ENCODE measurements at places on chromosomes 7 and 10. TPM values are rescaled to one million over a fixed set of nuclear protein-coding genes. Genes with fewer than 3 reads are reported as not detected.

DNA sequence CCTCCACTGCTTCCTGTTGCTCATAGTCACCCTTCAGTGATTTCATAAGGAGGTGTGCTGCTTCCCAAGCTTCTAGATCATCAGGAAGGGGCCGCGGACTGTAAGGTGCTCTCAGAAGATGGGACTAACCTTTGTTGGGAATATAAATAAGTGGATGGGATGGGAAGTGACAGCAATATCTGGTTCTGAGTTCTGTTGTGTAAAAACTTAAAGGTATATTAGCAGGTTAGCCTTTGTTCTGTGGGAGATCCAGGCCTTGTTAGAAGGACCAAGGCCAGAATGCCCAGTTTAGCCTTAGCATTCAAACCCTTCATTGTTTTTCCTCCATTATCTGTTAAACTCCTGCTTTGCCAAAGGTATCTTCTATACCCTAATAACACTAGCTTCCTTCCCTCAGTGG lies 12.4 kb downstream of the BUB3 start:
- no peak for DNase-seq

DNA sequence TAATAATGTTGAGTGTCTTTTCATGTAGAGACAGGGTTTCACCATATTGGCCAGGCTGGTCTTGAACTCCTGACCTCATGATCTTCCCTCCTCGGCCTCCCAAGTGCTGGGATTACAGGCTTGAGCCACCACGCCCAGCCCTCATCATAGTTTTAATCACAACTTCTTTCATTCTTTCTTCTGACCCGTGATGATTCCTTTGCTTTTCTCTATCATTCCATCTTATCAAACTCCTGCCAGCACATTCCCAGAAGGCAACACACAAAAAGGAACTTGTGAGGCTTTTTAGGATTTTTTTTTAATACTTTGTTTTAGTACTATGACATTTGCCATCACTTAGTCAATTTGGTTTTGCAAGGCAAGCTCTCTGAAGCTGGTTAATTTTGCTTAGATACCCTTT lies 77.5 kb upstream of the MEOX2 start:
- no peak for DNase-seq

GRCh38 chr7:87310790-87311419 lies 34.6 kb upstream of the CROT start:
- no peak for DNase-seq

GRCh38 chr10:116716381-116716780 lies 26.0 kb downstream of the HSPA12A start:
- no peak for DNase-seq

DNA sequence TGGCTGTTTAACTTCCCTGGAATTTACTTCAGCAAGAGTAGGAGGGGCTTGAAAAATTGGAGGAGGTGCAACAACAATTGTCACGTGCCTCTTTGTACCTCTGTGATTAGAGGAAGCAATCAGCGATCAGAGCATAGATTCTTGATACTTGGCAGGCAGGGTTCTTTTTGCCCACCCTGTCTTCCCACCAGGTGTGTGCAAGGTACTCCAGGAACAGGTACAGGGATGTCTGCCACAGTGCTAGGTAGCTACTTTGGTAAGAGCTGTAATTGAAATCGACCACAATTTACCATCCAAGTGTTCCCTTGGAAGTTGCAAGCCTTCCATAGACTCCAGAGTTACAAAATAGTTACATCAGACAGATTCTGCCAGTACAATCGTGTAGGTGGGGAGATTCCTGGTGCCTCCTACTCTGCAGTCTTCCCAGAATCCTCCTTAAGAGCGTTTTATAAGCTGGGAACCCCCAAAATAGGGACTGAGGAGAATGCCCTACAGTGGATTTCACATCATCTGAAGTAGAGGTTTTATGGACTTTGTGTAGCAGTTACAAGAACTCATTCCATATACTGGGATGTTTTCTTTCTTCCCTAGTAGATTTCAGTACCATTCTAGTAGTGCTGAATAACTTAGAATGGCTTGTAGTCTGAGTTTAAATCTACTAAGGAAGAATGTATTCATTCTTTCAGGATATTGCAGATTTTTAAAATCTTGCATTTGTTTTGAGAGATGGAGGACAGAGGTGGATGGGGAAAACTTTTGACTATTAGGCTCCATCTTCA lies 101.9 kb downstream of the EXOC4 start:
- no peak for DNase-seq

DNA sequence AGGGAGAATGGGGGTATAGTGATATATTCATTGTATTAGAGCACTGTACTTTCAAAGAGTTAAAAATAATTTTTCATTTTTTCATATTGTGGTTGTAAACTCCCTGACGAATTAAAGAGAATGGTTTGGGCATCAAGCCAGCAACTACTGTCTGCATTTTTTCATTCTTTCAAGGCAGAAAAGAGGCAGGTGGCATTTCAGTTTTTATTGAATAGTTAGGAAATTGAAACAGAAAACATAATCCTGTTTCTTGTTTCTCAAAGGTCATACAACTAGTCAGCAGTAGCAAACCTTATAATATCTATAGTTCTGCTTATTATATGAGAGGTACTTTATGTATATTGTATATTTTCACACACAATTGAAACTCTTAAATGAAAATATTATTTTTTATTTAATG lies 303.9 kb upstream of the KCND2 start:
- DNase-seq, result no peak

- DNase-seq, result peak; percentile 45
These were observed 670 bp downstream of the TPK1 start for GRCh38 chr7:144835155-144835611.

DNA sequence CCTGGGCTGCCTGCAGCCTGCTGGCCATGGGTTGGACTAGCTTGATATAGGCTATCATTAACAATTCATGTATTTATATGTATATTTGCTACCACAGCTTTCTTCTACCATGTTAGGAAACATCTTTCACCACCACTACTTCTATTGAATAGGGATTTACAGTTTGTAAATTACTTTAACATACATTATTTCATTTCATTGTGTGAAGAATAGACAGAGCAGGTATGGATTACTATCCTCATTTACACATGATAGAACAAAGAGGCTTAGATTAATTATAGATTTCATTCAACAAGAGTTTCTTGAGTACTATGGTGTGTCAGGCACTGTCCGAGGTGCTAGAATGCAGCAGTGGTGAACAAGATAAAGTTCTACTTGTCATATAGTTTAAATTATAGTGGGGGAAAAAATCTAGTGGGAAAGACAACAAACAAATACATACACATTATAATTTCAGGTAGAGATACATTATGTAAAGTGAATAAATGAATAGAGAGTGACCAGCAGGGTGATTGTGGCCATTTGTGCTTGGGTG lies 20.6 kb downstream of the VTI1A start:
- DNase-seq, result no peak

- no peak for DNase-seq
These were observed 82.0 kb upstream of the LRRC18 start for GRCh38 chr10:49021685-49022084.

DNA sequence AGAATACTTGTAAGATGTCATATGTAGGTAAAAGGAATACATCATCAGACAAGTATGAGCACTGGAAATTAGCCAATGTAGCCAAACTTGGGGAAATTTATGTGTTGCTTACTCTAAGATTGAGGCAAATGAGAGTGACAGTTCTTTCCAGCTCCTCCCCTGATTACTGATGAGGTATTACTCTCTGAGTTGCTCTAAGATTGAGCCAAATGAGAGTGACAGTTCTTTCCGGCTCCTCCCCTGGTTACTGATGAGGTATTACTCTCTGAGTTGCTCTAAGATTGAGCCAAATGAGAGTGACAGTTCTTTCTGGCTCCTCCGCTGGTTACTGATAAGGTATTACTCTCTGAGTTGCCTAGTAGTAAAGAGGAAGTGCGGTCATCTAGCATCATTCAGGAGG lies 435.8 kb downstream of the NRG3 start:
- DNase-seq, result no peak

- DNase-seq, result peak; percentile 72
These were observed 734.7 kb downstream of the KCNMA1 start for GRCh38 chr10:76902949-76903348.

GRCh38 chr7:100423315-100423714 lies 5.2 kb downstream of the ZCWPW1 start:
- no peak for DNase-seq

DNA sequence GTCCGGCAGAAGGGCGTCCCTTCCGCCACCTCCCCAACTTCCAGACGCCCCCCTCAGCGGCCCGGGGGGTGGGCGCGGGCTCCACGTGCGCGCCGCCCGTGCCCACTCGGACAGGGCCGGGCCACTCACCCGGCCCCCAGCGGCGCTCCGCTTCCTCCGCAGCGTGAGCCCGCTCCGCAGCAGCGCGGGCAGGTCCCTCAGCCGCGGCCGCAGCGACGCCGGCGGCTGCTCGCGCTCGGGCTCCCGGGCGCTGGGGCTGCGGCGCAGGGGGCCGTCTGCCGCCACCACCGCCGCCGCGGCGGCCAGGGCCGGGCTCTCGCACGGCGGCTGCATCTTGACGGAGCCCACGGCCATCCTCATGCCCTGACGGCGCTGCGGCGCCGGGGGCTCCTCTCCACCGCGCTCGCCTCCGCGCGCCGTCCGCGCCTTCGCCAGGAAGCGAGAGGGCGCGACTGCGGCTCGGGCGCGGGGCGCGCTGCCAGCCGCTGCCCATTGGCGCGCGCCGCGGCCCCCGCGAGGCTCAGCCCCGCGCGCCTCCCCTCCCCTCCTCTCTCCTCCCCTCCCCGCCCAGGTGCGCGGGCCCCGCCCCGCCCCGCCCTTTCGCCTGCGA lies at the start of gene RAPGEF5:
Gene RAPGEF5 (minus strand): TSS at position 454 of the 610 bp plus-strand sequence. CDS start 94 bp downstream, at position 360.
- DNase-seq, result peak; percentile 49

GRCh38 chr10:29224631-29225030 lies 64.2 kb upstream of the LYZL1 start:
- DNase-seq, result no peak

- DNase-seq, result no peak
These were observed 25.4 kb upstream of the MRC1 start for GRCh38 chr10:17783751-17784150.

FEZF1 gene
- total RNA-seq, result 12.7 TPM

PKD2L1 gene
- 0.44 TPM for total RNA-seq

SLC18A3 gene
- 21.5 TPM for total RNA-seq

CYP2C8 gene
- 3.2 TPM for total RNA-seq

ARHGEF5 gene
- total RNA-seq, result 0.93 TPM

SLC18A2 gene
- total RNA-seq, result 12.0 TPM

MSMB gene
- total RNA-seq, result not detected

Measured in glutamatergic neuron (in vitro differentiated cells).